C1 segment of cervical spinal cord (tissue), 14 donors: ENCODE measurements at places on chromosomes 1 and 21.

DNA sequence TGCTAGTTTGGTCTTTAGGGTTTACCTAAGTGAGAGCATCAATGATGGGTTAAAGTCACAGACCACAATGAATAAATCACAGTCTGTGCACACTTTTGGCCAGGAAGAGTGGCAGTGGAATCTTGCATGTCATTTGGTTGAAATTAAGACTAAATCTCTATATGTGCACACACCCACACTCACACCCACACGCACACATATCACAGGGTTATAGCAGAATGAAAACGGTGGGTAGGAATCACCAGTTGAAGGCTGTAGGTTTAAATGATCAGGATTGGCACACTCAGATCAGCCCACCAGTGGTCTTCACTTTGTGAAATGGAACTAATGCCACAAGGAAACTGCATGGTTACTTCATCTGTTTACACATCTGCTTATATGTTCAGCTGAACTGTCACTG, 97.6 kb upstream of the ADAR start:
- no peak for DNase-seq

DNA sequence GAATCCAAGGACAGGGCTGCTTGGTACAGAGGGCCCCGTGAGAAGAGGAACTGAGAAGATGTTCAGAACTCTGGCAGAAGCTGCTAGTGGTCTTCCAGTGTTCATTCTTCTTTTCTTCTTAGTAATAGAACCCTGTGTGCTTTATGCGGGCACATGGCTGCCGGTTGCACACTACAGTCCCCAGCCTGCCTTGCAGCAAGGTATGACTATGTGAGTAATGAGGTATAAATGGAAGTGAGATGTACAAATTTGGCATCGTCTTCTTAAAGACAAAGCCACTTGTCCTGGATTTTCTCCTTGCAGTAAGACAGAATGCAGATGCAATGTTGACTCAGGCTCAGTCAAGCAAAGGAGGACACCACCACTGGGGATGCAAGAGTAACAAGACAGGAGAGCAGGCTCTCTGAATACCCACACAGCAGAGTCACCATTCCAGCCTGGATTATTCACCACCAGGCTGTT, 15.0 kb upstream of the ATP1B1 start:
- DNase-seq = no peak

DNA sequence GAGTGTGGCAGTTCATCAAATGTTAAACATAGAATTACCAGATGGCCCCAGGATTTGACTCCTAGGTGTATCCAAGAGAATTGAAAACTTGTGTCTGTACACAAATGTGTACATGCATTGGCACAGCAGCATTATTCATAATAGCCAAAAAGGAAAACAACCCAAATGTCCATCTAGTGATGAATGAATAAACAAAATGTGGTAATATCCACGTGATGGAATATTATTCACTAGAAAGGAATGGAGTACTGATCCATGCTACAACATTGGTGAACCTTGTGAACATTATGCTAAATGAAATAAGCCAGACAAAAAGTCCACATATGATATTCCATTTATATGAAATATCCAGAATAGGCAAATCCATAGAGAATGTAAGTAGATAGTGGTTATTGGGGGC, 77.7 kb downstream of the RAVER2 start:
- DNase-seq = no peak

DNA sequence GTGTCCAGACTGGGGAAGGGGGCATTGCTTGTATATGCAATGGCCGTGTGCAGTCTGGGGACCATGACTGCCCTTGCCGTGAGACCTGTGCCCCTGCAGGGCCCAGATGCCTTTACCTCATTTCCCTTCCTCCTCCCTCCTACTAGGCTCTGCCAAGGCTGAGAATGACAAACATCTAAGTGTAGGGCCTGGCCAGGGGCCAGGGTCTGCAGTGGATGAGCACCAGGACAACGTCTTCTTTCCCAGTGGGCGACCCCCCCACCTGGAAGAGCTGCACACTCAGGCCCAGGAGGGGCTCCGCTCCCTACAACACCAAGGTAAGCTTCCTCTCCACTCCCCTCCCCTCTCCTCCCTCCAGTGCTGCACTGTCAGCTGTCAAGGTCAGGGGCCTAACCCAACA, 49.5 kb downstream of the YARS1 start:
- no peak for DNase-seq

DNA sequence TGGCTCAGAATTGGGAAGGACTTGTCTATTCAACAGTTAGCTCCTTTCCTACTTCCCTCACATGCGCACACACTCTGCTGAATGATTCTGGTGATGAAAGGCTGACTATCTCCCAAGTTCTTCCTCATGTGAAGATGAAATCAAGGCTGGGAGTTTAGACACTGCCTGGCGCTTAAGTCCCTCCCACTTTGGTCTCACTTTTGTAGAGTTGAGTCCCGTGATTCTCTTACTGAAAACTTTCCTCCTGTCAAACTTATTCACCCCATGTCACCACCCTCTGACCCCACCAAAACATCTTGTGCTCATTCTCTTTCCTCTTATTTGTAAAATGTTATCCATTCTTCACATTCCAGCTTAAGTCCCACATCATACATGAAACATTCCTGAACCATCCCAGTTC, 8.4 kb upstream of the MRPS6 start:
- DNase-seq = no peak

- no peak for DNase-seq
Observed at GRCh38 chr21:37006486-37007291, at the start of gene RIPPLY3. TSS of gene RIPPLY3 (plus strand) at chr21:37006702. CDS start at chr21:37006773, 71 bp downstream.

DNA sequence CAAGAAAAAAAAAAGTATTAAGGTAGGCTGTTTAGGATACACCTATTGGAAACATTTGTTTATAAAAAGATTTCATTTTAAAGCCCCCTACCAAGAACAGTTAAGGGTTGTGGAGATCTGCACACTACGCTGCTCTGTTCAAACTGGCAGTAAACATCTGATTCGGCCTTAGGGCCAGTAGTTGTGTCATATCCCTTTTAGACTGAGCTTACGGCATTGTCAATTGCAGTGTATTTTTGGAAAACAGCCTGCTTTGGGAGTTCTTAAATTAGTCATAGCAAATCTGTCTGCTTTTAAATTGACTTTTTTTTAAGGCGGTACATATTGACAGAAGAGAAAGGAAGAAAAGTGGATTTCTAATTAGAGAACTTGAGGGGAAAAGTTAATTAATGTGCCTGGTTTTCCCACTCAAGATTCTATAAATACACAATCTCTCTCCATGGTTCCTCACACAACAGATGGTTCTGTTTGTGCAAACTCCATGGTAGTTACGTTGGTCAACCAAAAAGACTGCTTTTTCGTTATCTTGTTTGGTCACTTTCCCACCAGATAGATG, 1.7 kb upstream of the ELK4 start:
- no peak for DNase-seq

GRCh38 chr1:109046671-109047070, 4.8 kb upstream of the WDR47 start:
- no peak for DNase-seq

- no peak for DNase-seq
Observed at GRCh38 chr21:45391743-45392572, 13.0 kb upstream of the COL18A1 start.

DNA sequence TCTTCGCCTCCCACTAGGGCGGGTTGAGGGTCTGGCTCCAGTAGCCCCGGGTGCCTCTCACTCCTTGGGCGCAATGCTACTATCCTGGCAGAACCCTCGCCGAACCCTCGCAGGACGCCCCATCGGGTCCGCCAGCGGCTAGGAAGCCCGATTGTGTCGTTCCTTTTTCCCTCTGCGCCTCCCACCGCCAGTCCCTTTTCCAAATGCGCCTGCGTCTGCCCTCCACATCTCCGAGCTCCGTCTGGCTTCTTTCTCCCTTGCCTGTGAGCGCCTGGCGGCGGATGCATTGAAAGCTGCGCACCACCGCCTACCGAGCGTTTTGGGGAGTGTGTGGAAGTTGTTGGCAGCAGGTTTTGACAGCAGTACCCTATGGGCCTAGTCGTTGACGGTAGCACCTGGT, 1.0 kb upstream of the DIRAS3 start:
- no peak for DNase-seq

DNA sequence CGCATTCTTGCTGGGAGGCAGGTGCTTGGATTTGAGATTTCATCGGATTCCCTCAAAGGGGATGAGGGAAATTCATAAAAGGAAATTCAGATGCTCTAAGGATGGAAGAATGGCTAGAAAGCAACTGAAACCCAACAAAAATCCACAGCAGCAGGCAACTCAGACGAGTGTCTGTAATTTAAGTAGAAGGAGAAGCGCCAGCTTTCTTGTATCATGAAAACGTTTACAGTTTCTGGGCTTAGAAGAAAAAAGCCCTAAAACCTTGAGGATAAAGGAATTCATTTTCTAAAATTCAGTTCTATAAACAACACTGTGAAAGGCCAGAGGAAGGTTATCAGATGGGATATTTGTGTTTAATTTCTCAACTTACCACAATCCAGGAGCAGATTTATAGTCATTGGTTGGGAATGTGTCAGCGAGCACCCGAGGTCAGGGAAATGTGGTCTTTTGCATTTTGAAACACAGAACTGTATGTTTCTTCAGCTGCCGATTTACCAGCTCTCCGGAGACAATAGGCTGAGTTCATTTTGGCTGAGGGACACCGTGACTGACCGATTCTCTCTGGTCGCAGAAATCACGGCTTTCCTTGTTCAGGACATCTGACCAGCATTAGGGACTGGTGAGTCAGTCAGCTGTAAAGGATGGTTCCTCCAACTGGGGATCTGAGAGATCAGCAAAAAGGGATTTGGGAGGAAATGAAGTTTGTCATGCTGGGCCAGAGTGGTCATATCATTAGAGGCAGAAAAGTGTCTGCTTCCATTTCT, 111.6 kb upstream of the ERRFI1 start:
- peak; percentile 55 for DNase-seq

DNA sequence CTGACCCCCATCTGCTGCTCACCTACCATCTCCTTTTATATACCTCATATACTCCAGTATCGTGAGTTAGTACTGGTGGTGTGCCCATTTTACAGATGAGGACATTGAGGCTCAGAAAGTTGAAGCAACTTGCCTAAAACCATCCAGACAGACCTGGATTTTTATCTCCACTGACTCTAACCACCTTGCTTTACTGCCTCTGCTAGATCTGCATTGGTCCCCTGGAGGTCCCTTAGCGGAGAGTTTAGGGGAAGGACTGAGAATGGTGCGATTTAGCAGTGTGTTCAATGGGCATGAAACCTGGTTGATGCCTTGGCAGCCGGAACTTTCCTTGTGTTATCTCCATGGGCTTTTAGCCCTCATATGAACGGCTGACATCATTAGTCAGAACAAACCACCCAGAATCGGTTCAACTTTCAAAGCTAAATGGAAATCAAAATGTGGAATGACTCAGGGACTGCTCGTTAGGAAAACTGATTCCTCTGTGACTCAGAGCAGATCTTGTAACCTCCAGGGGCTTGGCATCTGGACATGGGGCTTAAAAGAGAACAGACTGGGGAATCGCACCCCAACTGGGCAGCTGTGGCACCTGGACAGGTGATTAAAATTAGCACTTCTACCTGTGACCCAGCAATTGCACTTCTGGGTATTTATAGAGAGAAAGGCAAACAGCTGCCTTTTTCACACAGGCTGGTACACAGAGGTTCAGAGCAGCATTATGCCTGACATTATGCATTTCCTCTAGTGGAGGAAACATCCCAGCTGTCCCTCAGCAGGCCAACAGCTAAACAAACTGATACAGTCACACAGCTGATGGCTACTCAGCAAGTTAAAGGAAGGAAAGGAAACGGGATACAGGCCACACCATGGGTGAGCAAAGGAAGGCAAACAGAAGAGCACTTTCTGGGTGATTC, 25.3 kb downstream of the TMEM51 start:
- DNase-seq = no peak

- no peak for DNase-seq
Observed at GRCh38 chr1:168591066-168591465, 14.7 kb downstream of the XCL1 start.
